ENCODE measurements at places on chromosomes 4 and X.

GRCh38 chr4:108693819-108694218 is 43.4 kb downstream of the OSTC start:
- no peak for DNase-seq

GRCh38 chrX:53044995-53045394 is 3.6 kb upstream of the GPR173 start:
- no peak for DNase-seq

DNA sequence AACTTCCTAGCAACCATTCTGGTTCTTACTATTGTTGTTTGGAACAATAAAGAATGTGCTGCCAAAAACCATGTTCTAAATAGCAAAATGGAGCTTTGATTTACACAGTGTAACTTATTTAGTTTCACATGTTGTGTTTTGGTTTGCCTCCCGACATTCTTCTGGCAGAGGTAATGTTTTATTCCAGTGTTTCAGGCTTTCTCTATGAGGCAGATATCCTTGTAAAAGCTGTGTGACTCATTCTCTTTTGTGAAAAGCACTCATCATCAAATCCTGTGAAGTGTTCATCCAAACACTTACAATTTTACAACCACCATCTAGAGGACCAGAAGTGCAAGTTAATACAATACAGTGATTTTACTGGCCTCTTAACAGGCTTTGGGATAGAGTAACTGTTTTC is 219.0 kb upstream of the GIMD1 start:
- no peak for DNase-seq

GRCh38 chr4:16692524-16692923 is 205.9 kb downstream of the LDB2 start:
- DNase-seq: no peak

DNA sequence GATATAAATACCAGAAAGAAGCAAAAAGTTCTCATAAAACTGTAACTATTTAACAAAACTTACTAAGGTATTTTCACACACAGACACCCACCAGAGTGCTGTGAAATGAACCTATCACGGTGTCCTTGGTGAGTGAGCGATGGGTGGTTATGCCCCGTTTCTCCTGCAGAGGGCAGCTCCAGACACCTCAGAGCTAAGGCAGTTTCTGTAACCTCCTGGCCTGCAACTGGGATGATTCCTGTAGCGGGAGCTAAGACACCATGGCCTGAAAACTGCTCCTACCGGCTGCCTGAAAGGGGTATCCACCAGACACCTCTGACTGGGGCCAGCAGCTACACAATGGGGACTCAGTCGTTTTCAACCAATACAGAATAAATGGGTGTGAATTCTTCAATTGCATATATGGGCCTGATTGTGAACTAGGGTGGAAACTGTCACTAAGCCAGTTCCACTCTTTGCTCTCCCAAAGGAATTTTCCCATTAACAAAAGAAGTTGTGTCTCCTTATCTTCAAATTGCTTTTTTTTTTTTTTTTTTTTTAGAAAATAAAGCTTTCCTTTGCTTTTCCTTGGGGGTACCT is 2375.8 kb upstream of the TENM3 start:
- DNase-seq: peak; percentile 12

DNA sequence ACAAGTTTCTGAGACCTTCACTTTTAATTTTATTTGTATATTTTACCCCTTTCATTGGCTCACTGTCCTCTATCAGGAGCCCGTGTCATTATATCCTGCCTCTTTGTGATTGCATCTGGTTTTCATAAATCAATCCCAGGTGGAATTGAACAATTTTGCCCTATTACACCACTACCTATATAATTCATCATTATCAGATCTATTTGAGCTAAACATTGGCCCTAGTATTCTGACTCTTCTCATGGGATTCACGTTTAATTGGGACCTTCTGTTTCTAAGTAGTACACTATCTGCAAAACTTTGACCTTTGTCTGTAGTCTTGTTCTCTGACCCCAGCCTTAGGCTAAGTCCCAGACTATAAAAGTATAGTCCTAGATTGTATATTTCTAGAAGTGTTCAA is 114.1 kb downstream of the FAT4 start:
- no peak for DNase-seq

- no peak for DNase-seq
Observed at GRCh38 chrX:7132335-7133049, 15.0 kb upstream of the STS start.

GRCh38 chrX:107804427-107804826 is 21.2 kb upstream of the MID2 start:
- DNase-seq: no peak

DNA sequence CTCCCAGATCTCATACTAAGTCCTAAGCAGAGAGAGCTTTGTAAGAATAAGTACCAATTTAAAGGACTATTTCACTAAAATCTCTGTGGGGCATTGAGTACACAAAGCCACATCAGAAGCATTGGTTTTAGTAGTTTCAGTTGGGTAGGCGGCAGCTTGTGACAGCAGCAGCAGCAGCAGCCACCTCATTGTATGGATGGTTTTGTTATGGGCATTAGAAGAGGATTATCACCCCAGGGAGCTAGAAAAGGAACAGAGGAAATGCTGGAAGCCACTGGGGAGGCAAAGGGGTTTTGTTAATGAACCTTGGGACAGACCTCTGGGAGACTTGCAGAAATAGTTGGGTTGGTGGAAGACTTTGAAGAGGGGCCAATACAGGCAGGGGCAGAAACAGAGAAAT is 93.9 kb upstream of the FRMPD3 start:
- DNase-seq: no peak

GRCh38 chrX:25049357-25049756 is 33.6 kb upstream of the ARX start:
- no peak for DNase-seq

DNA sequence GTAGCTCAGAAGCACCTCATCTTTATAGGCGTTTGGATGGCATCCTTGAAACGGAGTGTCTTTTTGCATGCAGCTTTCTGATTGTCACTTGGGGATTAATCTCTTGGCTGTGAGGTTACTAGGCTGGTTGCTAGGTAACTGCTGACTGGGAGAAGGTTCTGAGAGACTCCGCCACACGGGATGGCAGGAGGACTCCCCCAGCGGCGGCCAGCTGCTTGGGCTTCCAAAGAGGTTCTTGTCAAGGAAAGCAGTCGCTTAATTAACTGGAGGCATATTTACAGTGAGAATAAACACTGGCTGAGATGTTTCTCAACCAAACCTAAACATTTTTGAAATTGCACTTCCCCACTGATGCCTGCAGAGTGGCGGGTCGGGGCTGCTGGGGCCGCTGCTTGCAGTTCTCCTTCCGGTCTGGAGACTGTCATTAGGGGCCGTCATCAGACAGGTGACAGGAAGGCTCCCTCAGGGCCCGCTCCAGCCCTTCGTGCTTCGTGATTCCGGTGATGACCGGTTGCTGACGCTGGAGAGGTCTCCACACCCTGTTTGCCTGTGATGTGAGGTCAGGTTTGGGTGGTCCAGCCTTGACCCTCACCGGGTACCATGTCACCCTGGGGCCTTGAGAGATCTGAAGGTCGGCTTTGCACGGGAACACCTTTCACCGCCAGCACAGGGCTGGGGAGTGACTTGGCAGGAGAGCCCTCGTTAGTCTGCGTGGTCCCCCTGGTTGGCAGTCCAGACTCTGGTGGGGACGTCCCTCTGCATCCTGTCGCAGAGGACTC is 9.1 kb downstream of the NSG1 start:
- DNase-seq: no peak

DNA sequence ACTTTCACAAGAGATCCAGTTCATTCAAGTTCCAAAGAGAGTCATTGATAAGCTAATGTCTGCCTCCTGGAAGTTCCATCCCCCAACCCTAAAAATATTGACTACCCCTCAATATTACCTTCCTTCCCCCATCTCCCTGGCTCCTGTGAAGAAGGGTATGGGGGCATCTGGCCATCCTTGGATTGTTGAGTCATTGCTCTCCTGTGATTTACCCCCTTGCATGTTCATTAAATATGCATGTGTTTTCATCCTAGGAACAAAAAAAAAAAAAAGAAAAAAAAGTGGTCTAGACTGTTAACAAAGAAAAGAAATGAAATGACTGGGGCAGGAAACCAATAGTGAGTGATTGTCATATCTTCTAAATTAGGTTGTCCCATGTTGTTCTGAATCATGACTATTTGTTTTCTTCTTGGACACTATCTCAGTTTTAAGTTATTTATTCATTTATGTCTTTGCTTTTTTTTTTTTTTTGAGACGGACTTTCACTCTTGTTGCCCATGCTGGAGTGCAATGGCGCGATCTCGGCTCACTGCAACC is 51.9 kb upstream of the HUWE1 start:
- DNase-seq: no peak

DNA sequence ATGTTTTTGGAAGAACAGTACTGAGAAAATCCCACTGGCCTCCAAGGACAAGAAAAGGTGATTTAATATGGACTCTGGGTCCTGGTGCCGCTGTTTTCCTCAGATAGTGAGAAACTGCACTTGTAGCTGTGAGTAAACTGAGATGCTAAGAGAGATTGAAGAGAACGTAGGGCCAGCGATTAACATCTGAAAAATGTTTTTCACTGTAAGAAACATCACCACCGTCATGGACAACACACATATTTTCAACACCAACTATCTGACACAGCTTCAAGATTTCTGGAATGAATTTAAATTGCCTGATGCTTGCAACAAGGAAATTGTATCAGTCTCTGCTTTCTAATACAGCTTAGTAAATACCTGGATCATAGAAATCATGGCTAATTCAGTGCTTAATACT is 158.2 kb upstream of the SMIM31 start:
- no peak for DNase-seq

DNA sequence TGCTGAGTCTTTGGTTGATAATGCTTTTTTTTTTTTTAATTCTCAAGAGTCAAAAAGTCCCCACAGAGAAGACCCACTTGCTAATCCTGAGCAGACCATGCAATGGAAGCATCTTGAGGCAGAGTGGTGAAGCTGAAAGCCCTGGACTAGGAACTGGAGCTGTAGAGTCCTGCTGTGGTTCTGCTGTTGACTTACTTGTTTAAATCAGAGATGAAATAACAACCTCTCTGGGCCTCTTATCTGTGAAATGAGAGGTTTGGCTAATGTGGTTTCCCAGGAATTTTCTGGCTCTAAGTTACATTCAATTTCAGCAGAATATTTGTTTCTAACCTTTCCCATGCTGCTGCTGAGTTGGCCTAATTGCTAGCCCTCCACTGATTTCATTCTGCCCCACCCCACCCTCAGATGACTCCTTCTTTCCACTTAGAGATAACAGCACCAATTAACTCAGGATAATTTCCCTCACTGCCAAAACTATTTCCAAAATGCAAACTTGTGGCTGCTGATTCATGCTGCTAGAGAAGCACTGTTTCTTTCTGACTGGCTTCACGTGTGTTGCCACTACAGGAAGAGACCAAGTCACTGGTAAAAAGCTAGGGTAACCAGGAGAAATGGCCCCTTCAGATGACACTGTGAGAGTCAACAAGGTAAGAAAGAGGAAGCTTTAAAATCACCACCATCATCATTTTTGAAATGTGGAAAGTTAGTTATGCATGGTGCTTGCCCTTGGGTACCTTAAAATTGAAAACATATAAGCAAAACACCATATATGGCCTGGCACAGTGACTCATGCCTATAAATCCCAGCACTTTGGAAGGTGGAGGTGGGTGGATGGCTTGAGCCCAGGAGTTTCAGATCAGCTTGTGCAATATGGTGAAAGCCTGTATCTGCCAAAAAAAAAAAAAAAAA is 326.4 kb downstream of the DCHS2 start:
- DNase-seq: no peak

DNA sequence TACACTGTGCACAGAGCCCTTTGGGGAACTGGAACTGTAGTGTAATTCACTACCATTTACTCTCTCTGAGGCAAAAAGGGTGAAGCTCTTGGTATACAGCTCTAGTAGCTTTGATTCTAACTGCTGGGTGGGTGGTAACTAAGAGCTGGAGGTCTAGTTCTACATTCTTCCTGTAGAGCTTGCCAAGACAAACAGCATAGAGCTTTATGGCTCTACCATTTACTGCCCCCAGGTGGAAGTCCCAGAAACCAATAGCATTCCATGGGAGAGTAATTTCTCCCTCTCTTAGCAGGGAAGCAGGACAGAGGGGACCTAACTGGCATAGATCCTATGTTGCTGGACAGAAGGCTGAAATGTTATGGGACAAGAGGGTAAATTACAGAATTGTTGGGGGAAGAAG is 26.7 kb downstream of the HDAC8 start:
- no peak for DNase-seq

All from H54 (cell line).